ENCODE measurements at places on chromosomes 2 and 18.

GRCh38 chr2:143705108-143705707 lies 576.0 kb downstream of the ARHGAP15 start:
- no peak for DNase-seq

DNA sequence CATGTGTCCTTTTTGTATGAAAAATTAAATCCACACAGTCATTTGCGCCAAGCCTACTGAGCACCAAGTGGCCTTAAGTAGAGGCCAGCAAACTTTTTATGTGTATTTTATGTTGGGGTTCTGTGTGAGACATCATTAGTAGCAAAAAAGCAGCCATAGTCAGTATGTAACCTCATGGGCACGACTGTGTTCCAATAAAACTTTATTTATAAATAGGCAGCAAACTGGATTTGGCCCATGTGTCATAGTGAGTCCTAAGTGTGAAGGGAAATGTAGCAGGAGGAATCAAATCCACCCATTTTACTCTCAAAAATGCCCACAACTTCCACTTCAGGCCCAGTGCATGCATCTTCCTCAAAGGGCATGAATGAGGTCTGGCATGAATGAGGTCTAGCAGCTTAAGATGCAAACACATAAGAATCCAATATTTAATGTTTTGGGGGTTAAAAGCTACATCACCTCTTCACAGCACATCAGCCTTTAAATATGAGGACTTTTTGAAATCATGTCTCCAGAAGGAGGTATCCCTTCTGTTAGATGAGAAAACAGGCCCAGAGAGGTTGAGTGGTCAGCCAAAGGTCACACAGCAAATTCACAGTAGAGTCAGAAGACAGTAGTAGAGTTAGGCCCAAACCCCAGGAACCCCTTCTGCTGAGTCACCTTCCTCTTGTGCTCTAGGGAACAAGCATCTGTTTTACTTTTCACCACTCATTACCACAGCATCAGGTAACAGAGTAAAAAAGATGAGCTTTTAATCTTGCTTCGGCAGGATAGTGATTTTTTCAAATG lies 45.6 kb downstream of the MREG start:
- no peak for DNase-seq

DNA sequence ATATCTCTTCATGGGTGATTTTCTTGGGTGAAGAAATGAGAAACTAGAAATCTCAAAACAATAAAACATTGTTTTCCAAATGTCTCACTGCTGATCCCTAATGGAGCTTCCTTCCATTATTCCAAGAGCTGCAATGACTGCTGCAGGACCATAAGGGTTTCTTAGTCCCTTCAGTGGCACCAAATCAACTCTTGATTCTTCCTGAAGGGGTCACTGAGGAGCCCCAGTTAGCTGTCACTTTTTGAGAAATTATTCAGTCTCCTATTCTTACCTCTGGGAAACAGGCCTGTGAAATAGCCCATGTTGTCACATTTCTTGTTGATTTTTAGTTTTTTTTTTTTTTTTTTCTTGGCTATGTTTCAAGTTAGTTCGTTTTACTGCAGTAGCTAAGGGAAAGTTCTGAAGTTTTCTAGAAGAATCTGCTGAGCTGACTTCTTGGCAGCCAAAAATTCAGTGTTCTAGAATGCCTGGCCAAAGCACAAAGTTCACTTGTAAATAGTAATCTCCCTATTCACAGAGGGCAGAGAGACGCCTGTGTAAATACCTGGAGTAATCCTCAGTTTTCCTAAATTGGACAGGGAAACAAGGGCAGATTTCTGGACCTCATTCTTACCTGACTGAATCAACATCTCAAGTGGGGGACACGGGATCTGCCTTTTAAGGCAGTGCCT lies 480.0 kb downstream of the RIT2 start:
- peak; percentile 36 for DNase-seq

DNA sequence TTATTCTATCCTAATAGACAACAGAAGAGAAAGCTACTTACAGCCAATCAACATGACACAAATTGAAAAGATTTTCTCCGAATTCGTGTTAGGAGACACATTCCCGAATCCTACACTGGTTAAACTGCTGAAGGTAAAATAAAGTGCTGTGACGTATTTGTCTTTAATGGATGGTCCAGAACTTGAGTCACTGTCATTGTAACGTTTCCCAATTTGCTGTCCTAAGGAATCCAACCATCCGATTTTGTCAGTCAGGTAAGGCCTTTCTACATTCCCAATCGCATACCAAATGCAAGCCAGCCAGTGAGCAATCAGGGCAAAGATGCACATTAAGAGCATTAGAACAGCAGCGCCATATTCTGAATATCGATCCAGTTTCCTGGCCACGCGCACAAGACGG lies 91.2 kb downstream of the GCA start:
- DNase-seq = no peak

DNA sequence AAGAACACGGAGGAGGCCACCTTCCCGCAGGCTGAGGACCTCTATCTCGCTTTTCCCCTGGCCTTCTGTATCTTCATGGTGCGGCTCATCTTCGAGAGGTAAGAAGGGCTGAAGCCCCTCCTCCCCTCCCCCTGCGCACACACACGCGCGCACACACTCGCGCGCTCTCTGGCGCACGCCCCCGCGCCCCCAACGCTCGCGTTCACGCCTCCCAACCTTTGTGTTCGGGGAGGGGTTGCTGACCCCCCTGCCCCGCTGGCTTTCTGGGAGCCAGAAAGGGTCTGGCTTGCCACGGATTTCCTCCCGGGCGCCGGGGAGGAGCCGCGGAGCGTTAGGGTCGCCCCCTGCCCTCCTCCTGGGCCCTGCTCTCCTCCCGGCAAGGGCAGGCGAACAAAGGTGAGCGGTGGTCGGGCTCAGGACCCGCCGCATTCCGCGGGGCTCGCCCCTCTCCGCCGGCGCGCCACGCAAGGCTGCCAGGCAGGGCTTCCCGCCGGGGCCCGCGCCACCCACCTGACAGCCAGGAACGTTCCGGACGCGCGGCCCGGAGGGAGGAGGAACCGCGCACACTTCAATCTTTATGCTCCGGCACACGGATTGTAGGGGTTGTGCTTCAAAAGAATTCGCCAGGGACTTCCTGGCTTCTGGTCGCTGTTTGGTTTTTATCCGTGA lies 583 bp downstream of the CERS6 start:
- DNase-seq = peak; percentile 81

GRCh38 chr2:216078776-216079175 lies 2.8 kb downstream of the PECR start:
- no peak for DNase-seq

DNA sequence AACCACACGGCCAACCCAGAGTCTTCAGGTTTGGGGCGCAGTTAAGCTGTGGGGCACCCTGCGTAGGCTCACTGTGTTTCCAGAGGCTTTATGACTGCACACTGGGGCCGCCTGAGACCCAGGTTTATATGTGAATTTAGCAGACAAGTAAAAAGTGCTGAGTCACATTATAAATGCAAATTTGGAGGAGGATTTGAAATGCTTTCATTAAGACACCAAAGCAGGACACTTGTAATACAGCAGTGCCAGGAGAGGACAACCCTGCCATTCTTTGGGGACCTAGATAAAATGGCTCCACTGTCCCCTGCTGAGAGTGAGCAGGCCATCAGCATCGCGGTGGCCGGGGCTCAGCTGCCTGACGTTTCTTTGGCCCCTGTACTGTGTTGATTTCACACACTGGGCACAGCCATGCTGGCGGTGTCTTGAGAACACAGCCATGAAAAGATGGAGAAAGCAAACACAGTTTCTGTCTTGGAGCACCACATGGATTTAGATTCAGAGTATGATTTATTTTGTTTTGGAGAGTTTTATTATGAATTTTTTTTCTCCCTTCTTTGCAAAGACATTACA lies 10.2 kb downstream of the ACKR3 start:
- DNase-seq = no peak

DNA sequence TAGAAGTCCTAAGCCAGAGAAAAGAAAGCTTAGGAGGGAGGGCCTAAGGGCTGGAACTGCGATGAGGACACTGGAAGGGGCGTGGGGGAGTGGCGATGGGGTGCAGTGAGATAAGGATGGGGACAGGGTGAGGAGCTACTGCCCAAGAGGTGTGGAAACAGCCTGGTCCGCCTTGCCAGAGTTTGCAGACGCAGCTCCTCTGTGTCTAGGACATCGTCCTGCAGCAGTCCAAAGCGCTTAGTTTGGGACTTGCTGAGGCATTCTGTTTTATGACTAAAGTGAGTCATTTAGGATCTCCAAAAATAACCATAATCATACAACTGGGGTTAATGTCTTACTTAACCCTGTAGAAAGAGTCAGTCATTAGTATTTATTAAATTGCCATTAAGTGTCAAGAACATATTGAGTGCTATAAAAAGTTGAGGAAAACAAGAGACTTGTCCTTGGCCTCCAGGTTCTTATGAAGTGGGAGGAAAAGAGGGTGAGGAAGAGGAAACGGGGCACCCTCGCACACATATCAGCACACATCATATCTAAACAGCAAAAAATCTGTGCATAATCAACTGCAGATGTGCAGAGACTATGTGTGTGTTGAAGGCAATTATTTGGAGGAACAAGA lies 74.8 kb downstream of the CDK15 start:
- no peak for DNase-seq

GRCh38 chr2:75608684-75609333 lies 37.8 kb upstream of the MRPL19 start:
- DNase-seq = peak; percentile 83

DNA sequence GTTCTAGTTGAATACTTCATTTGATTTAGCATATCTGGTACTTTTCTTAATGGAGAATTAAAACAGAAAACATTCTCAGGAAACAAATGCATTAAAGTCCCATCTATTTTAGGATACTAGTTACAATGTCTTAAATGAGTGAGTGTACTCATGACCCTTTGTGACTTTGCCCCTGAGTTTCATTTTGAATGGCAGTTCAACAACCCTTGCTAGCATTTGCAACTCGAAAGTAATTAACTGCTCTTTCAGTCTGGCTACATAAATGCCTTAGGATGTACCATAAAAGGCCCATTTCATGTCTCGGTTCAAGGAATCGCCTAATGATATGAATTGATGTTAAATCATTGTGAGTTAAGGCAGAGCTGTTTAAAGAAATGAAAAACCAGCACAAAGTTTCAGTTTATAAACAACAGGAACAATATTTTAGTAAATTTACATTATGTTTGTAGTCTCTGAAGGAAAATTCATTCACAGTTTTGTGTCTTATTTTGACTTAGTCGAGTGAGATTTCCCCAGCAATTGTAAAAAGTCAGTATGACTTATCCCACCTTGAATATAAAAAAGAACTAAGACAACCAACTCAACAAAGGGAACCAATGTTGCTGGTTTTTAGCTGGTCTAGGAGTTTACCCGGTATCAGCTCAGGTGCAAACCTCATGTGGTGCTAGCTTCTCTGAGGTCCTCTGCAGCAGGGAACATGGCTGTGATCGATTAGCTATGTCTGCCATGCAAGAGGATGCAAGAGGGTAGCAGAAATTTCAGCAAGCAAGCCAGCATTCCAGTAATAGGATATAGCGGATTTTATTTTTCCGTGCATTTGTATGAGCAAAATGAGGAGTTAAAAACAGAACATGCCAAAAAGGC lies 386.2 kb downstream of the PTPRM start:
- no peak for DNase-seq

GRCh38 chr18:26434887-26435286 lies 113.5 kb downstream of the KCTD1 start:
- DNase-seq = no peak

DNA sequence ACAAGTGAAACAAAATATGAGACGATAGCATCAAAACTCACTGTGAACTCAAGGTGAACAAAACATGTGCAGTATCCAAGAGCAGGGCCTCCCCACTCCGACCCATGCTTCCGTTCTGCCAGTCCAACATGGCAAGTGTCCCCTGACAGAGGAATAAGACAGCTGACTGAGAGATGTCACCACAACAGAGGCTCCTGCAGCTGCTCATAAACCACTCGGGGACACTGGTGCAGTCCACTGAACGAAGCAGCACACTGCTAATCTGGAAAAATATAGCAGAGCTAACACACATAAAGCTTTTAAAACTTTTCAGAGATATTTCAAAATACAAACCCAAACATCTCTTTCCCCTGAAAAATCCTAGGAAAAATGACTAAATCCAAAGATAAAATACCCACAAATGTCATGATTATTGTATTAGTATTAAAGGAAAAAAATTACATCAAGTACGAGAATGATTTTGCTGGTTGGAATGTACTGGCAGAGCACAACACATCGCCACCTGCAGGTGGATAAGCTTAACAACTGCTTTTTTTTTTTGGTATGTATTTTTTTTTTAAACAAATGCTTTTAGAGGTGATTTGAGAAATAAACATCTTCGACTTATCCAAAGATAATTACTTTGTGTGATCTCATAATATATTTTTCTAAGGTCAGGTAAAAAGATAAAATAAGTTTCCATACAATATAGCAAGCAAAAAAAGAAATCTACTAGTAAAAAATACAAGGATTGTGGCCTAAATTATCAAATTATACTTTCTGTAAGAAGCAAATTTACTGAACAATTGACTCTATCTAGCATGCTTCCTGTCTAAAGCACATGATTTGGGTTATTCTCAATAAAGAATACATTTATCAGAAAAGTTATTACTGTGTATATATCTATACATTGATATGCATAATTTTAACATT lies 18.6 kb downstream of the THADA start:
- DNase-seq = peak; percentile 26

DNA sequence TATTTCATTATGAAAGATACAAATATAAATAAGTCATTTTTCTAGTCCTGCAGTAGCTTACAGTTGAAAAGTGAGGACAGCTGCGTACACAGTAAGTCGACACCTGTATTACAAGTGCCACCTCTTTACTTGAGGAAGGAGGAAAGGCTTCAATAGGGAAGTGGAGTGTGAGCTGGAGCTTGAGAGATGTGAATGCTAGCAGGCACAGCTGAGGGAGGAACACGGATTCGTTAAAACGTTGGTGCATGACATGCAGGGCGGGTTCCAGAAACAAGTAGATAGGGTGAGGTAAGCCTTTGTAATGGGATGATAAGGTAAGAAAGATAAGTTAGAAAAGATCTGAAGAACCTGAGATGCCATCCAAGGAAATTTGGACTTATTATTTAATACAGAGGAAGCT lies 98.1 kb upstream of the CSRNP3 start:
- DNase-seq = no peak

DNA sequence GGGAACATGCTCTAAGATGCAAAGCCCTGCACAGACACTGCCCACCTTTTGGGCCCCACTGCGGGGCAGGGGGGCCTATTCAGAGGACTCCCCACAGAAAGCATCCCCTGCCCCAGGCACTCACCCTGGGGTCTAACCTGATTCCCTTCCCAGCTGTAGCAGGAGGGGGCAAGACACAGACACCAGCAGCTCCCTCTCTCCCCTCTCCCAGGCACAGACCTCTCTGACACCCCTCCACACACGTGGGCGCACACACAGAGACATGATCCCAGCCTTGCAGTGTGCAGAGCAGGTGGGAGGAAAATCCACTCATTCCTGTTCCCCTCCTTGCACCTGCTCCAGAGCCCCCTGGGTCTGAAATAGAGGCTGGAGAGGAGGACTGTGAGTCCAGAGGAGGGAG lies 10.7 kb downstream of the TNS1 start:
- no peak for DNase-seq

Measured in H7 (cell line).